NCI-H2029 treated with DMSO at 0.1 percent for 48 hours (cell line): ENCODE measurements at places on chromosomes 16 and 17.

GRCh38 chr17:78062596-78062995, 66.0 kb downstream of the TMC6 start:
- no peak for DNase-seq

DNA sequence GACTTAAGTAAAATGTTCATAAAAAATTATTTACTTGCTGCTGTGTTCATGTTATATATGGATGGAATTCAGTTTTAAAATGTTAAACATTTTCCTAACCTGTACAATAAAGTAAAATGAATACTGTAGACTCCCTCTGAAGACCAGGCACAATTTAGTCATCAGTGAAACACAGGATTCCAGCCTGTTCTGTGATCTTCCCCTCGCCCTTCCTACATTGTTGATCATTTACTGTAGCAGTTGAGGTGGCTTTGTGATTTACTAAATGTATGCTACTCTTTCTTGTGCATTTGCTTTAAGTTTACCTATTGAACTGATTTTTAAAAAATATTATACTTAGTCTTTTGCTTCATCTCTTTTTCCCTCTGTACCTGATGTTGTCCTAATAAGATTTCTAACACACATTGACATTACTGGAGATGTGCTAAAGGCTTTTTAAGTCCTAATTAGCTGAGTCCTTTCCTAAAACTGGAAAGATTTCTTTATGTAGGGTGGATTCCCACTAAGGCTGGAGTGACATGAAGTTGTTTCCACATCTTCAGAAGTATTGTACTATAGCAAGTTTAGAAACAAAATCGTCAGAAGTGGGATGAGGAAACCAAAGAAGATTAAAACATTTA, 38.1 kb downstream of the PHKB start:
- no peak for DNase-seq

GRCh38 chr17:50314456-50315011, 31.4 kb upstream of the XYLT2 start:
- no peak for DNase-seq

GRCh38 chr16:11179574-11179973, 76.4 kb downstream of the SOCS1 start:
- DNase-seq, result no peak

DNA sequence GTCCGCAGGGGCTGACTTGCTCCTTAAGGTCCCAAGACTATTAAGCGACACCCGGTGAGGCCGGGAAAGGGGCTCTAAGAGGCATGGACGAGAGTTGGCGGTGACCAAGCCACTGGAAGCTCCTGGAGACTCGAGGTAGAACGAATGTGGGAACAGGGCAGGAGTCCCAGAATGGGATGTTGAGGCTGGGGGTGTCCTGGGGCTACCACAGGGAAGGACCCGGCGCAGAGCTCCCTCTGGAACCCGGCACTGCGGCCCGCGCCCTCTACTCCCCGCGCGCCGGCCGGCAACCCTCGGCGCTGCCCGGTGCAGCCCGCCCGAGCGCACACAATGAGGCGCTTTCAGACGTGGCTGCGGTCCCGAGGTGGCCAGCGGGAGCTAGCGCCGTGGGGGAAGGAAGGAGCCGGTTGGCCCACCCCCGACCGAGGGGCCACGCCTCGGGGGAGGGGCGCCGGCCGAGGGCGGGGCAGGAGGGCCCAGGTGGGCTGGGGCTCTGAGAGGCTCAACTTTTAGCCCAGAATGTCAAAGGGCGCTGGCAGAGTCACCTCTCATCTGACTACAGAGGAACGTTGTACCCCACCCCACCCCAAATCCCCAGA, at the start of gene CHST6:
CHST6 (minus strand) TSS at position 366 of the 599 bp plus-strand sequence. CDS start 15,613 bp downstream, outside the sequence.
- no peak for DNase-seq

DNA sequence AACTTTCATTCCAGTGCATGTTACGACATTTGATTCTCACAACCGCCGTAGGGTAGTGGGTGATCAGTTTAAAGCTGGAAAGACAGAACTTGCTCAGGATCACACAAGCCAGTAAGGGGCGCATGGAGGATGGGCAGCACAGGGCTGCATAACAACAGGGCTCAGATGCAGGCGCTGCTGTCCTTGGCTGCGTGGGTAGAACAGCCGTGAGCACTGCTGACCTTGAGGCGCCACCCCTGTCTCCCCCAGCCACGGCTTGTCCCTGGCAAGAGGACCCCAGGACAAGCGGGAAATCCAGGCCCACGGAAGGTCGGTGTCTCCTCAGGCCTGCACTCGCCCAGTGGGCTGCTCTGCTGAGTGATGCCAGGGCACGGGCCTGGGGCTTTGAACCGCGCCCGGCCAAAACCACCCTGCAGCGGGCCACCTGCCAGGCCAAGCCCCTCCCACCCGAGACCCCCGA, 84.7 kb downstream of the LMF1 start:
- DNase-seq, result no peak

DNA sequence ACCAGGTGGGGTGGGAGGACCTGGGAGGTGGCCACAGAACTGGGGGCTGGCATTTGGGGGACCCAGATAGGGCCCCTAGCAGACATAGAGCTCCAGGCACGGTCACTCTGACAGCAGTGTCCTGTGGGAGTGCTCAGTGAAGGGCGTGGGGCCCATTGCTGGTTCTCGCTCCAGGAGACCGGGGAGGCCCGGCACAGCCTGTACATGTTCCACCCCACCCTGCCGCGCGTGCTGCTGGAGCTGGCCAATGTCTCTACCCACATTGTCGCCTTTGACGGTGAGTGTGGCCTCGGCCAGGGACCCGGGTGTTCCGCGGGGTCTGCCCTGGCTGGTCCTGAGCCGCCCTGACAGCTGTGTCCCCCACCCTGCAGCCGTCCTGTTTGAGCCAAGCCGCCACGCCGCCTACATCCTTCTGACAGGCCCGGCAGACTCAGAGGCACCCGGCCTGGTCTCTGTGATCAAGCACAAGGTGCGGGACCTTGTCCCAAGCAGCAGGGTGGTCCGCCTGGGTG, 11.2 kb downstream of the RGS11 start:
- no peak for DNase-seq

- DNase-seq, result no peak
Observed at GRCh38 chr17:69448431-69449102, 34.1 kb downstream of the MAP2K6 start.

DNA sequence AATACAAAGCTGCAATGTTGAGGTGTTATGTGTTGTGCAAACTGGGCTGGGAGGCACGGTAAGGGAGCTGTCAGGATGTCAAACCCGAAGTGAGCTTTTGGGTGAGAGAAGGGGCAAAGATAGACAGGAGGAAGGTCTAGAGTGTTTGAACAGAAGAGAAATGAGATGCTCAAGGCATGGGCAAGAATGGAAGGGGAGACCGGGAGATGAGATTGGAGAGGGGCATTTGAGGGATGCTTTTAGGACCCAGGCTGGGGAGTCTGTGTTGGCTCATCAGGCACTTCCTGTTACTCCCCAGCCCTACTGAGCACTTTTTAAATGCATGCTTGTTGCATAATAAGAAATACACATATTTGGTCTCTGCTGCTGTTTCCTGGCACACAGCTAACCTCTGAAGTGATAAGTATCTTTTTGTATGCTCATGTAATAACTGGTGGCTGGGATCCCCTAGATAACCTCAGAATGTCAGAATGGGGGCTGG, 13.7 kb downstream of the UNC45B start:
- no peak for DNase-seq

GRCh38 chr17:670286-670685, 44.4 kb downstream of the VPS53 start:
- DNase-seq, result no peak

DNA sequence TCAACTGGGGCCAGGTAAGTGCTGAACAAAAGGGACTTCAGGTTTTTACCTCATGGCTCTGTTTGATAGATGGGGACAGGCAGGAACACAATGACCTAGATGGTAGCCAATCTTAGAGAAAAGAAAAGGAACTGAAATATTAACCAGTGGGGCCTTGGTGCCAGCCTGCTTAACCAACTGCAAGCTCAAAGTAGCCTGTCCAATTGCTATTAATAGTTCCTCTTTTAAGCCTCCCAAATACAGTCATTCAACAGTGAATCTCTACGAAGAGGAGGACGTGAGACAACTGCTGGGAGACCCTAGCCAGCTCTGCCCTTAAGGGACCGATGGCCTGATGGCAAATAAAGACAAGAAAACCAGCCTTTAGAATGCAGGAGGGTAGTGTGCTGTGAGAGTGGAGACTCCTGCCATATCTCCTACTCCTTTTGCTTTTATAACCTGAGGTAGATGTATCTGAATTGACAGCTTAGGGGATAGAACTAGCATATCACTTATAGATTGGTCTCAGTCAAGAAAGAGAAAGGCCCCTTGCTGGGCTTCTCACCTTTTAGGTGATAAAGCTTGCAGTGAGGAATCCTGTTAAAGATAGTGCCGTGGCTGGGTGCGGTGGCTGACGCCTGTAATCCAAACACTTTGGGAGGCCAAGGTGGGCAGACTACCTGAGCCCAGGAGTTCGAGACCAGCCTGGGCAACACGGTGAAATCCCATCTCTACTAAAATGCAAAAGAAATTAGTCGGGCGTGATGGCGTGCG, 28.3 kb downstream of the ARSG start:
- DNase-seq, result no peak

DNA sequence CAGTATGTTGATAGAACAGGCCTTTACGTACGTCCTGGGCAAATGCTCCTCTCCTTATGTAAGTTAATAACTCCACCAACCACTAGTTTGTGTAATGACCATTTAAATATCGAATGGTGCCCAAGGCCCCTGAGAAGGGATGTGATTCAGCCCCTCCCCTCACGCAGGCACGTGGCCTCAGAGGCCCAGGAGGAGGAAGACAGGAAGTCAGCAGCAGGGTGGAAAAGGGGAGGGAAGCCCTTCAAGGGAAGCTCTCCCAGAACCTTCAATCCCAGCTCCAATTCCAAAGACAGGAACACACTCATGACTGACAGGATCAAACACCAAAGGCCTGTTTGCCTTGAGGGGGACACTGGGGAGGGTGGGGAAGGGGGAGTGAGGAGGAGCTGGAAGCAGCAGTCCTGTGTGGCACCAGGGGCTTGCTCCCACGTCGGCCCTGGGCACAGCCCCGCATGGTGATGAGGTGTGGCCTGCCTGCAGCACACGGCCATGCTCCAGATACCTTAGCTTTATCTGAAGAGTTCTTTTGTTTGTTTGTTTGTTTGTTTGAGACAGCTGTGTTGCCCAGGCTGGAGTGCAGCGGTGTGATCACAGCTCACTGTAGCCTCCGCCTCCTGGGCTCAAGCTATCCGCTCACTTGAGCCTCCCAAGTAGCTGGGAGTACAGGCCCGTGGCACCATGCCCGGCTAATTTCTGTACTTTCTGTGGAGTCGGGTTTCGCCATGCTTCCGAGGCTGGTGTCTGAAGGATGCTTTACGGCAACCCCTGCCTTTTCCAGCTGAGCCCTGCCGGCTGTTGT, 105.0 kb downstream of the ZNF778 start:
- DNase-seq, result peak; percentile 55

GRCh38 chr17:82023447-82024241, 539 bp downstream of the LRRC45 start:
- no peak for DNase-seq

DNA sequence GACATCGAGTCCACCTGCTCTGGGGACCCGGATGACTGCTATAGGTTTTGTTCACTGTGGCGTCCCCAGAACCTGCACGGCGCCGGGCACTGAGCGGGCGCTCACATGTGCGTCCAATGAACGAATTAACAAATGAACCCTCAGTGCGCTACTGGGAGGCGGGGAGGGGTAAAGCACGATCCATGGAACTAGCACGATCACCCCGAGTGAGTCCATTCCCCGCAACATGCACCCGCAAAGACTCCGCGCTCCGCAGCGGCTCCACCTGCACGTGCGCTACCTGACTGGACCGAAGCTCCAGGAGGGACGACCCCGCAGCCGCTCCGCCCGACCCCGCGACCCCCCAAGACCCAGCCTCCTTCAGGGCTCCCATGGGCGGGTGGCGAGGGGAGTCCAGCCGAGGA, 491 bp downstream of the TRAP1 start:
- no peak for DNase-seq

DNA sequence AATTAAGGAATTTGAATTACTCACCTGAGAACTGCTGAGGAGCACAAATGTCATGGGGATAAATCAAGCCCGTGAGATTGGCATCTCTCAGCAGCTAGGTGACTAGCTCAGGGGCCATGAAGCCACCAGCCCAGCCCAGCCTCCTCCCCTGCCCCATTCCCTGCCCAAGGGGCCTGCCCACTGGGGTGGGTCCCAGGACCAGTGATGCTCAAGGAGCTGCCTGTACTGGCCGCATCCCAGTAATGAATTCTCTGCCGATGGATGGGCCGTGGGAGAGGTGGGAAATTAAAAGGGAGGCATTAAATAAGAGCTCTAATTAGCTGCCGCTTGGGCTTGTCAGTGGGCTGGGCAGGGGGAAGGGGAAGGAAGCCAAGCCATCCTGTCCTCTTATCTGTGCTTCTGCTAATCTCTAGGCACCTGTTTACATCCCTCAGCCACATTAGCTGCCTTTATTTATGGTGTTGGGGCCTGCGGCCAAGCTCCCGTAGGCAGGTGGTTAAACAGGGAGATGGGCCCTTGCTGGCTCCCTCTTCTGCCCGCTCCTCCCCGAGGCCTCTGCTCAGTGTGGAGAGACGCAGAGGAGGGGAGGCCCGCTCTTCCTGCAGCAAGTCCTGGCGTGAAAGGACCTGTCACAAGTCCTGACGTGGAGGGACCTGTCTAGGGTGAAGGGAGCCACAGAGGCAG, 48.8 kb downstream of the PIPOX start:
- DNase-seq, result peak; percentile 61

DNA sequence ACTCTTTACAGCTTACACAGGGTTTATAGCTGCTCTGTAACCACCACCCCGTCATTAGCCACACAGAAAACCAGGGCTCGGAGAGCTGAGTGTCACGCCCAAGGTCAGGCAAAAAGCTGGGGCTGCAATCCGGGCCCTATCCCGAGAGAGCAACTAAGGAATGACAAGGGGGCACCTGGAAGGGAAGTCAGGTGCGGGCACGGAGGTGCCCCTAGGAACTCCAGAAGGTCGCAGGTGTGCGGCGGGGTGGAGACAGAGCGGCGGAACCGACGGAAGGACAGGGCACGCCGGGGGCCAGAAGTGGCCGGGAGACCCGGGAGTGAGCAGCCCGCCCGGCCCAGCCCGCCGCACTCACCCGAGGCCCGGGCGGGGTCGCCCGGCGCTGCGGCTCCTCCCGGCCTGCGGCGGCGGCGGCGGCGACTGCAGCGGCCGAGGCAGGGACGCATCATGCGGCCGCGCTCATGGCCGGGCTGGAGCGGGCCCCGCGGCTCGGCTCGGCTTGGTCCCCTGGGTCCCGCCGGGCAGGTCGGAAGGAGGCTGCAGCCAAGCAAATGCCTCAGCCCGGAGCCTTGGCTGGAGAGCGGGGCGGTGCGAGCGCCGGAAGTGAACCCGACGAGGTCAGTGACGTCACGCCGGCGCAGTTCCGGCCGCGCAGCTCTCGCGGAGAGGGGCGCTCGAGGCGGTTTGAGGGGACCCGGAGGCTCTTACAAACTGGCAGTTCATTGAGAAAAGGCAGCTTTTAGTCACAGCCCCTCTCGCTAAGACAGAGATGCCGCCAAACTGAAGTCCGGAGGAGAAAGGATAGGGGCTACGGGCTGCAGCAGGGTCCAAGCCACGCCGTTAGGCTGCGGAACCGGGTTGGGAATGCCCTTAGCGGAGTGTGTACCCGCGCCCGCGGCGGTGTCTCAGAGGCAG, at the start of gene ZDHHC7:
ZDHHC7 (minus strand) TSS at position 605 of the 915 bp plus-strand sequence. CDS start 20,917 bp downstream, outside the sequence.
- DNase-seq, result peak; percentile 9
